ENCODE measurements at places on chromosomes 5 and 9.

DNA sequence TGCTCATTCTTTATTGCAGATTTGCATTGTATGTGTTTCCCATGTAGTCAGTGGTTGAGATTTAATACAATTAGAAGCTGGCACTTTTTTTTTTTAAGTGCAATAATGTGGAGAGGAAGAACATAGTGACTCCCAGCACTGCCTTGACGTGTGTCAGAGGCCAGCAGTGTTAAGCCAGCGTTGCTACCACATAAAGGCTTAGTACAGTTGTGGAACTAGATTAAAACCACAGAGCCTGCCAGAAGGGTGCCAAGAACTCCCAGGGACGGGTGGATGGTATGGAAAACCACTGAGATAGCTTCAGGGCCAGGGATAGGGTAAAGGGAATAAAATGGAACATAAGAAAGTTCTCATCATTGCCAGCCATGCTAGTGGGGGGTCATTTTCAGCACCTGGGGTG lies 142.9 kb downstream of the TRIO start:
- DNase-seq, result no peak

DNA sequence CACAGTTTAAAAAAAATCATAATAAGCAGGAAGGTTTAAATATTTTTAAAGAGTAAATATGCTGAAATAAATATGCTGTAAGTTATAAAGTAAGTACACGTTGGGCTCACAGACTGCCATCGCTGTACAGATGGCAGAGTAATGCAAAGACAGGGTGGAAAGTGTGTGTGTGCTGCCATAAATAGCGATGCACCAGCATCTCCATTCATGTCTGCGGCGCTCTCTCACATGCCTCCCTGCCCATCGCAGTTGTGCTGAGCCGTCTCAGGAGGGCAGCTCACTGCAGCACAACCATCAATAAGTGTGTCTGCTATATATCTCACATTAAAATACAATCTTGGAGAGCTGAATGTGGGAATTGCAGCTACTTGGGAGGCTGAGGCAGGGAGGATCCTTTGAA lies 14.3 kb downstream of the MOCS2 start:
- DNase-seq, result no peak

DNA sequence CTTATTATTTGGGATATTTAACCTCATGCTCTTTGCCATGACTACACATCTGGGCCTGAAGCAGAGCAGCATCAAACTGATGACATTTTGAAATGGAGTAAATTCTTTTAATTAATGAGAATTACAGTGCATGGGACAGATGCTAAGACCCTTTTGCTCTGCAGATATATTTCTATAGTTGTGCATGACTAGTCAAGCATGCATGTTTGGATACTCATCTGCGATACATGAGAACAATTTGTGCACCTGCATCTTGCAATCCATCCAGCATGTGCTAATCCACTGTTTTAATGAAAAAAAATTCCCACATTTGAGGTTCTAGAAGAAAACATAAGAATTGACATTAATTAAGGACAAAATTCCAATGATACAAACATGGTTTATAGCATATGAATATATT lies 1047.6 kb upstream of the ACO1 start:
- no peak for DNase-seq

DNA sequence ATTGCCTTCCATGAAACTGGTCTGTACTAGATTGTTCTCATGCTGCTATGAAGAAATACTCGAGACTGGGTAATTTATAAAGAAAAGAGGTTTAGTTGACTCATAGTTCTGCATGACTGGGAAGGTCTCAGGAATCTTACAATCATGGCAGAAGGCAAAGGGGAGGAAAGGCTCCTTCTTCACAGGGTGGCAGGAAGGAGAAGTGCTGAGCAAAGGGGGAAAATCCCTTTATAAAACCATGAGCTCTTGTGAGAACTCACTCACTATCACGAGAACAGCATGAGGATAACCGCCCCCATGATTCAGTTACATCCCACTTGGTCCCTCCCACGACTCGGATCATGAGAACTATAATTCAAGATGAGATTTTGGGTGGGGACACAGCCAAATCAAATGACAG lies 163.2 kb downstream of the RFK start:
- peak; percentile 61 for DNase-seq

DNA sequence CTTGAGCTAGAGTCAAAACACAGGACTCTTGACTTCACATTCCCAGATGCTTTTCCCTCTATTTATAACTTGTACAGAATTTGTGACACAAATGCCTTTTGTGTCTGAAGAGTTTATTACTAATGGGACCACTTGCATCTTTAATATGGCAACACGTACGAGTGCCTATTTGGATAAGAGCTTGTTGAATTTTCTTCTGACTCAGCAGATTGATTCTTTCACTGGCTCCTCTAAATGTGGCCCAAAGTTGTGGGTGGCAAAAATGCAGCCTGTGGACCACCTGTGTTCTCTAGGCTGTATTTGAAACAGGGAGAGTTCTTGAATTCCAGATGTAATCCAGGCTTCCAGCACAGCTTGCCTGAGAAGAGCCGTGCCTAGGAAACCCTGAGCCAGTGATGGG lies 34.1 kb upstream of the ERCC6L2 start:
- no peak for DNase-seq

DNA sequence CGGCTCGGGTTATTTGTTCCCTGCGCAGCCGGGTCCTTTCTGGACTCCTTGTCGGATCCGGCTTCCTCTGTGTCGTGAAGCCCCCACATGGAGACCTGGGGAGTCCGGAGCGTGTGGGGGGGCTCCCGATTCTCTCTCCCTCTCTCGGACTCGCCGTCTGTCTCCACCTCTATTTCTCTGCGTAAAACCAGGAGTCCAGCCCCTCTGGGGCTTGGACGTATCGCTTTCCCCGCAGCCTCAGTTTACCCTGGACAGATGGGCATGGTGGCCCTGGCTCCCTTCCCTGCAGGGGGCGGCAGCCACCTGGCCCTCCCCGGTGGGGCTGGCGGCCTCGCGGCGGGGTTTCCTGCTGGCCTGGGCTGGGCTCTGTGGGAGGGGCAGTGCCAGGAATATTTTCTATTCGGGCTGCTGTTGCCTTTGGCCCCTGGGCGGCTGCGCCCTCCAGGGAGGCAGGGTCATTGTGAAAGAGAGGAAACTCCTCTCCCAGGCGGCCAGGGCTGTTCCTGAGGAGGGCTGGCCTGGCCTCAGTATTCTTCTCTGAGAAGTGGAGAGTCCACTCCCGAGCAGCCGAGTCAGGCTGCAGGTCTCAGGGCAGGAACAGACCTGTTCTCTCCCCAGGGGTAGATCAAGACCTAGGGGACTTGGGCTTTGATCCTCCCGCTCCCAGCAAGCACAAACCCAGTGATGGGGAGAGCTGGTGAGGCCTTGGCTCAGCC lies 665 bp downstream of the ASS1 start:
- no peak for DNase-seq

DNA sequence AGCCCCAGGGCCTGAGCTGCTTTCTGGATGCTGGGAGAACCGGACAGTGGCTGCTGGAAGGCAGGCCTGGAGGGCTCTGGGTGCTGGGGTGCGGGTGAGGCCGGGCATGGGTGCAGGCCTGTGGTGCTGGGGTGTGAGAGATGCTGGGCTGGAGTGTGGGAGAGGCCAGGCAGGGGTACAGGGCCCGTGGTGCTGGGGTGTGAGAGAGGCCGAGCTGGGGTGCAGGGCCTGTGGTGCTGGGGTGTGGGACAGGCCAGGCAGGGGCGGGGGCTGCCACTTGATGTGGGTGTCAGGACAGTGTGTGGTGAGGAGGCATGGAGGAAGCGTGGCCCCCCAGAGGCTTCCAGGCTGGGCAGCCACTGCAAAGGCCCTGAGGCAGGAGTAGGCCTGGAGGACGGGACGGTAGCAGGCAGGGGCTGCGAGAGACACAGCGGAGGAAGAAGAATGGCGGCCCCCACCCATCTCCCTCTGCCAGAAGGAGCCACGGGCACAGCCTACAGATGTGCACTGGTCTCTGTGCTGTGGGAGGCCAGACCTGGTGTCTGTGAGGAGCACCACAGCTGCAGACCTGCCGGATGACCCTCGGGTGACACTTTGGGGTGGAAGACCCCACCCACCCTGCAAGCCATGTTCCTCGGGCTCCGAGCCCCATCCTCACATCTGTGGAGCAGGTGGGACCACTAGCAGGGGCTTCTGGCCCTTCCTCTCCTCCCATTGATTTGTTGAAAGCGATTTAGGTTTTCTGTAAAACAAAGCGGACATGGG lies 9.3 kb downstream of the NKD2 start:
- no peak for DNase-seq

- peak; percentile 86 for DNase-seq
These were observed 23.6 kb upstream of the TNFSF8 start for GRCh38 chr9:114953959-114954358.

GRCh38 chr5:149447373-149448367 lies 68.6 kb upstream of the IL17B start:
- no peak for DNase-seq

DNA sequence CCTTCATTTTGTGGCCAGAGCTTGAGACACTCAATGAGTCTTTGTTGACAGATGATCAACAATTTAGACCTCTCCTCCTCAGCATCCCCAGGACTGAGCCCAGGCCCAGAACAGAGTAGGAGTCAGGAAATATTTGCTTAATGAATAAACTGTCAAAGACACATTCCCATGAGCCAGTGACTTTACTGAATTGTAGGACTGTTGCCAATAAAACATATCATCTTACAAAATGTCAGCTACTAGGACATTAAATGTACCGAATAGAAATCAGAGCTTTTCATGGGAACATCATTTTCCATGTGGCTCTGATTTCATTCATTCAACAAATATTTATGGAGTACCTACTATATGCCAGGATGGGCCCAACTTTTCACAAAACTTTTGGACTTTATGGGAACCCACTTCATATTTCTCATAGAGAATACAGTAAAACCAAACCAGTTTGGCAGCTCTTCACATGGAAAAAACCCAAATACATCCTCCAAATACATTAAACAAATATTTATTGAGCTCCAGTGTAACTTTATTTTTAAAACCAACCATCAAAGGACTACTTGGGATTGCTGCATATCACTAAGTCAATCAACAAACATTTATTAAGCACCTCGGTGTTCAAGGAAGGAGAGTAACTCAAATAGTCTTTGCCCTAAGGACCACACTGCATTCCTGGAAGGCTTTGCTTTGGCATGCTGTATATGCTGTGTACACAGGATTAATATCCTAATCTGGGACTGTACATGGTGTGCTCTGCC lies 11.4 kb downstream of the VDAC1 start:
- DNase-seq, result no peak

DNA sequence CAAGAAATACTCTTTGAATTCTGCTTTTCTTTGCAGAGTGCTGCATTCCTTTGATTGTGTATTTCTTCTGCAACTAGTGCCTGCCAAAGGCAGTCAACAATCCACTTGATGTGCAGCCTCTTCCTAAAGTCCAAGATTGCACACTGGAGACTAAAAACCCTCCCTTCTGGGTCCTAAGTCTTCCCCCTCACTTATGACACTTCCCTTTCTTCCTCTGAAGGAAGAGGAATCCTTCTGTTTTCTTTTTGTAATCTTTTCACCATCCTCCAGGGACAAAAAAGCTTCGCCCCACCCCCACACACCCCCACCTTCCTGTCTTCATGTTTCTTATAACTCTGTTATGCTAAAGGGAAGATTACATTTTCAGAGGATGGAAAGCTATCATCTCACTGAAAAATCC lies 39.9 kb downstream of the WDR36 start:
- DNase-seq, result peak; percentile 55

DNA sequence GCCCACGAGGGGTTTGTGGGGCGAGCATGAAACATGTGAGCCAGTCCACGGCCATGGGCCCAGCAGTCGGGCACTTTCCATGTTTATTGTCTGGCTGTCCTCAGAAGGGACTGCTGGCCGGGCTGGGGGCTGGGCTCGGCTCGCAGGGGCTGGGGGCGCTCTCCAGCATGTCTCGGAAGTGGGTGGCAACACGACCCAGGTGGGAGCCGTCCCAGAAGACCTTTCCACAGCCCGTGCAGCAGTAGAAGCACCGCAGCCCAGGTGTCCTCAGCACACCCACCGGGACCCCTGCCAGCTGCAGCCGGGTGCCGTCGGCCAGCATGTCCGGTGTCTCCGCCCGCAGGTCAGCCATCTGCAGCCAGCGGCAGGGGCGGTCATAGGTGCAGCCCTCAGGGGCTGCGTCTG lies 4.8 kb upstream of the NRARP start:
- no peak for DNase-seq

- DNase-seq, result no peak
These were observed 3.2 kb upstream of the RAI14 start for GRCh38 chr5:34652914-34653313.

DNA sequence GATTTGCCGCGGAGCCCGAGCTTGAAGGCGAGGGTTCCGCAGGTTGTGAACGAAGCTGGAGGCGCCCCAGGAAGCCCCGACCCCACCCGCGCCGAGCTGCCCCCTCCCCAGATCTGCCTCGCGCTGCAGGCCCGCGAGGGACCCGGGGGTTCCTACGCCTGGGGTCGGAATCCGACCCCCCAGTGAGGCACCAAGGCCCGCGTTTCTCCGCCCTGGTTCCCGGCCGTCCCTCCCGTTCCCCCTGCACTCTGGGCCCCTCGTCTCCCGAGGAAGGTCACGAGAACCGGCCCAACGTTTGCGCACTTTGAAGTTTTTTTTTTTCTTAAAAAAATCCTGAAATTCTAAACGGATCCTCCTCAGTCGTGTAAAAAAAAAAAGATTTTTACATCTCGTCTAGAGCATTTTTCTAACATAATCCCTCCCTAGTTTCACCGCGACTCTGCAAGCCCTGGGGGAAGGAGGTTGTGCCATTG lies 880 bp upstream of the GFPT2 start:
- no peak for DNase-seq

- DNase-seq, result no peak
These were observed 41.7 kb downstream of the TMEM161B start for GRCh38 chr5:88226881-88227450.

DNA sequence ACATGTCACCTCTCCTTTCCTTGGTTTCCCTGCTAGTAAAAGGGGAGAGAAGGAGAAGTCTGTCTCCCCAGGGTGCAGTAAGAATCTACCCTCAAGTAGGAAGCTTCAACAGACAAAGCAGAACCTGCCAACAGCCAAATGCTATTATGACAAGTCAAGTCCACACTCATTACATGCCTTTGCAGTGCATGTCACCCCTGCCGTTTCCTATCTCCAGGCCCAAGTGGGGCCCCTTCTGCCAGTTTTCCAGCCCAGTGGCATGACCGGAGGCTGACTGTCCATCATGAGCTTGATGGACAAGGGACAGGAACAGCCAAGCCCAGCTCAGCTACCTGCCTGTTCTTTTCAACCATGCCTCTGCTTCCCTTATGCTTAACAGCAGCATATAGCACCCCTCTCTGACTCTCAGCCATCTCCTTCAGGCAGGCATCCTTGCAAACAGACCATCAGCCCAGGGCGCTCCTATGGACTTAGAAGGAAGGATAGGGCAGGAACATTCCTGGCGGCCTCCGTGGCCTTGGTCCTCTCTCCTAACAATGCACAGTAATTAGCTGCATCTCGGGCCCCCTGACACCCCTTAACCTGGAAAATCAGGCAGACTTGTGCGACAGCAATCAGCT lies 107.2 kb upstream of the RAD23B start:
- DNase-seq, result peak; percentile 59

DNA sequence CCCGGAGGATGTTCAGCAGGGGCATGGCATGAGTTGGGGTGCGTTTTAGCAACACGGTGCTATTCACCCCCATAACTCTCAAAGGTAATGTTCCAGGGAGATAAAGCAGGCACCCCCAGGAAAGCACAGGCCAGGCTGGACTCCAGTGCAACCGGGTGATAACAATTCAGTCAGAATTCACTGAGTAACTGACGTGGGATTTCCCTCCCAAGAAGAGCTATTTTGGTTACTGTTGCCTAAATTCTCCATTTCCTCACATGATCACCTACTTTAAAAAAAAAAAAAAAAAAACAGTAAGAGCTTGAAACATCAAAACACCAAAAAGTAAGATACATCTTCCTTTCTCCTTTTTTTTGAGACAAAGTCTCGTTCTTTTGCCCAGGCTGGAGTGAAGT lies 137.6 kb upstream of the WWC1 start:
- DNase-seq, result no peak

GRCh38 chr9:95030920-95031642 lies 286.4 kb downstream of the FANCC start:
- DNase-seq, result no peak

All from inflammatory macrophage (primary cell).